Stimulated activated CD4-positive, alpha-beta T cell treated with anti-CD3 and anti-CD28 coated beads, Interleukin-2, amount 100 ng/mL, for 24 hours (primary cell): ENCODE measurements at places on chromosomes 5 and 9.

DNA sequence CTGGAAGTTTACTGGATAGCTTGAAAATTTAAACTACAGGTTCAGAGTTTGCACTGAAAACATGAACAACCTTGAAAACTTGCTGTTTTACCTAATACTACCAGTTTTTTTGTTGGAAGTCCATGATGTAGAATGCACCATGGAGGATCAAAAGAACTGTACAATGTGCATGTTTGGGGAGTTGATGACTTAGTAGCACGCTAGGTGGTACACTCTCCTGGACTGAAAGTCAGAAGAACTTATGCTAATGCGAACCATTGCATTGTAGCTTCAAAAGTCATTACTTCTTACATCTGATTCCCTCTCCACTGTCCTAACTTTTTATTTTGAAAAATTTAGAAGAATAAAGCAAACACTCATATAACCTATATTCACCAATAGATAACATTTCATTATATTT, 211.0 kb downstream of the OSTF1 start:
- DNase-seq = no peak

GRCh38 chr9:81521892-81522291, 167.5 kb downstream of the TLE1 start:
- DNase-seq = no peak

- no peak for DNase-seq
These were observed 3.1 kb downstream of the PJA2 start for GRCh38 chr5:109406719-109407118.

- DNase-seq = no peak
These were observed 32.4 kb upstream of the CAST start for GRCh38 chr5:96629774-96630173.

DNA sequence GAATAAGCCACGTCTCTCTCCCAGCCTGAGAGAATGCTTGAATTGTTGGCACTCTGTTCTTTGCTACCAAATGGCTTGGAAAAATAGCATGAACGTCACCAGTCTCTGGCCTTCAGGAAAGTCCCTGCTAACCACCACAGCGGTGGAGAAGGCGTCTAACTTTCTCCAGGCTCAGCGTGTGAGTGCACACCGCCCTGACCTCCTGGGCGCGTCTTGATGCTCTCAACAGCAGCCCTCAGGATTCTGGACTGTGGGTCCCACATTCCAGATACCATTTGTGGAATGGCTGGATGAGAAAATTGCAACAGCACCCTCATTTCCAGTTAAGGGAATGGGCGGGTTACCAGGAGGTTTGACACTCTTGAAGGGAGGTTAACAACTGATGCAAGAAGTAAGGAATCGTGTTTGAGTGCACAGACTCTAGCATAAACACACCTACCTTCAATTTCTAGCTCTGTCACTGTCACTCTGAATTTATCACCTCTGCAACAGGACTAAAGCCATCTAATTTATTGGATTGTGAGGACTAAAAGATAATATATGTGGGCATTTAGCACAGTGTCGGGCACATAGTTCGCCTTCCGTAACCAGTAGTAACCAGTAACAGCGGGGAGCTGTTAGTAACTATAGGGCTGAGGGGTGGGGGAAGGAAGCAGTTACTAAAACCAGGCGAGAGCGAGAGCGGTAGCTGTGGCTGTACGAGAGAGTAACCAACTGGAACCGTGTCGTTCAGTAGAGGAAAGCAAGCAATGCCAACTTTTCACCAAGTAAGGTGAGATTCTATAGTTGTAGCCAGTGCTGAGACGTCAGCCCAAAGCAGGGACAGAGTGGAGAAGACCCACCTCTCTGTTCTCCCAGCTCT, 807 bp upstream of the PLGRKT start:
- peak; percentile 65 for DNase-seq

DNA sequence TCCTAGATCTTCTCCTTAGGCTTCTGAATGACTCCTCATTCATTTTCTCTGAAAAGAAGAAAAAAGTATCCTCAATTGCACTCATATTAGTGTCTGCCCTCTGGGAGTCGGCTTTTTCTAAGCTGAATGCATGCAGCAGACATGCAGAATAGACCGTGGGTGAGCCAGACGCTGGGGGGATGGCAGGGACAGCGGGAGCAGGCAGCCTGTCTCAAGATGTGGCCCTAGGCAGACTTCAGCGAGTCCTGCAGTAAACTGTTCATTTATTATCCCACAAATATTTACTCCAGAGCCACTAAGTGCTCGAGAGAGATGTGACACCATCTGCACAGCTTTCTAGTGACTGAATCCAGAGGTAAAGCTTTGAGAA, 164.9 kb upstream of the RAI14 start:
- DNase-seq = no peak

- no peak for DNase-seq
These were observed 45.7 kb downstream of the POC5 start for GRCh38 chr5:75671506-75671905.

- no peak for DNase-seq
These were observed 52.7 kb downstream of the WNK2 start for GRCh38 chr9:93236541-93237206.

GRCh38 chr9:118522093-118523028, 818.2 kb downstream of the TLR4 start:
- no peak for DNase-seq

- DNase-seq = no peak
These were observed 100.0 kb downstream of the ADGRV1 start for GRCh38 chr5:90658620-90659019.

DNA sequence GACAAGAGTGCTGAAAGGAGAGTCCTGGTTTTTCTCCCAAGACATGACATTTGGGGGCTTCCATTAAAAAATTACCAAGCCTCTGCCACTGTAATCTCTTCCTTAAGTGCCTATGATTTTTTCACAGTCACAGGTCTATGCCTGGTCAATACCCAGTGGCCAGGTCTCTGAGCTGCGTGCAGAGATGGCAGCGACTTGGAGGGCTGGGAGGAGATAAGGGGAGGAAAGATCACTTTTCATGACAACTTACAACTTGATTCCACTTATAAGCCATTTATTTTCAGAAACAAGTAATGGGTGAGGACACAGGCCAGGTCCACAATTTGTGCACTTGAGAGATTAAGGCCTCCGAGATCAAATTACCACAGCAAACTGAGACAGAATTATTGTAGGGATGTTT, 1.9 kb upstream of the PCDHAC2 start:
- no peak for DNase-seq

GRCh38 chr9:20054734-20055133, 265.9 kb upstream of the SLC24A2 start:
- DNase-seq = no peak

GRCh38 chr5:175712313-175712680, 54.4 kb downstream of the HRH2 start:
- no peak for DNase-seq

GRCh38 chr5:115369430-115370144, 73.1 kb upstream of the CCDC112 start:
- no peak for DNase-seq

DNA sequence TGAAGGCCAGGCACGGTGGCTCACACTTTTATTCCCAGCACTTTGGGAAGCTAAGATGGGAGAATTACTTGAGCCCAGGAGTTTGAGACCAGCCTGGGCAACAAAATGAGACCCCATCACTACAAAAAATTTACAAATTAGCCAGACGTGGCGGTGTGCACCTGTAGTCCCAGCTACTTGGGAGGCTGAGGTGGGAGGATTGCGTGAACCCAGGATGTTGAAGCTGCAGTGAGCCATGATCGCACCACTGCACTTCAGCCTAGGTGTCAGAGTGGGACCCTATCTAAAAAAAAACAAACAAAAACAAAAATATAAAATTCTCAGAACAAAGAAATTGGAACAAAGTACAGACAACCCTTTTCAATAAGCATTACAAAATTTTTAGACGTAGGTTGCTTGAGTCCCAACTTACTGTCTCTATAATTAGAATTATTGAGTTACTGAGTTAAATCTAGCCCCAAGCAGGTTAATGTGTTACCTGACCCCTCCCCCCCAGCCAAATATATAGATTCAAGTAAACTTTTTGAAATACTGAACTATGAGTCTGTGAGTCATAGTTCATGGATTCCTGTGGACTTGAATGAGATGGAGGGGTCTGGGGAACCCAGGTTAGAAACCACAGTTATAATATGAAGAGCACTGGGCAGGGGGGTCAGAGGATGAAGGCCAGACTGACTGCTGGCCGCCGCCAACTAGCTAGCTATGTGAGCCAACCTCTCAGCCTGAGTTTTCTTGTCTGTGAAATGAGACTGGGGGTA, 173.1 kb downstream of the AOPEP start:
- DNase-seq = no peak

- no peak for DNase-seq
These were observed 90.2 kb downstream of the SAXO1 start for GRCh38 chr9:18942801-18943200.

DNA sequence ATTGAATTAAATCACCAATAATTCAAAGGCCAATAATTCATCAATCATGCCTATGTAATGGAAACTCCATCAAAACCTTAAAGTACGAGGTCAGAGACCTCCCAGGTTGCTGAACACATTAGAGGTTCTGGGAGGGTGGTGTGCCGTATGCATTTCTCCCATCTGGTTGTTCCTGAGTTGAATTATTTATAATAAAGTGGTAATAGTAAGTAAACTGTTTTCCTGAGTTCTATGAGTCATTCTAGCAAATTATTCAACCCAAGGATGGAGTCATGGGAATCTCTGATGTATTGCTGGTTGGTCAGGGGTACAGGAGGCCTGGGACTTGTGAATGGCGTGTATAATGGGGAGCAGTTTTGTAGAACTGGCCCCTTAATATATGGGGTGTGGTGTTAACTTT, 191.7 kb downstream of the CARTPT start:
- DNase-seq = no peak

DNA sequence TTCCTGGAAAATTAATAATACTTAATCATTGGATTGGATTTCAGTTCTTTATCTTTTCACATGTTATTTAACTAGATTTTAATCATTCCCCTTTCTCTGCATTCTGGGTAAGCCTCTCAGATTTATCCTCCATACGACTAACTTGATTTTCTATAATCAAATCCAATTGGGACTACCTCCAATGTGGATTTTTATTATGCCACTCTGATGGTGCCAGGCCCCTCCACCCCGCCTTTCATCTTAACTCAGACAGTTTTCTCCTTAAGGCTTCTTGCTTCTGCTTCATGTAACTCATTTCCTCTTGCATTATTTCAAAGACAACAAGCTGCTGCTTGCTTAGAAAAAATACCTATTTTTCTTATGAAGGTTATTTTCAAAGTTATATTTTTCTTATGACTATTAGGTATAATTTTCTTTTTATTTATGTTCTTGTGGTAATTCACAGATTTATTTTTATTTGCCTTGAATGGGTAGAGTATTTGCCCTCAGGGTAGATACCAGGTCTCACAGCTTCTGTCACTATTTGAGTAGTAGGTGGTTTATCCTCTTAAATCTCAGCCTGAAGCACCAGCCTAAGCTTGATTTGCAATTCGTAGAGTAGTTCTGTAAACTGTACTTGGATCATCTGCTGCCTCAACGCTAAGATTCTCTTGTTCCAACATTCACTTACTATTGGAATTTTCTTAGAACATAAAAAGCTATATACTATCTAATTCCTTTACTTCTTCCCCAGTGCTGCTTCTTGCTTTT, 659.0 kb upstream of the ARRDC3 start:
- DNase-seq = no peak

GRCh38 chr9:127200106-127200862, 64.3 kb upstream of the GARNL3 start:
- no peak for DNase-seq

DNA sequence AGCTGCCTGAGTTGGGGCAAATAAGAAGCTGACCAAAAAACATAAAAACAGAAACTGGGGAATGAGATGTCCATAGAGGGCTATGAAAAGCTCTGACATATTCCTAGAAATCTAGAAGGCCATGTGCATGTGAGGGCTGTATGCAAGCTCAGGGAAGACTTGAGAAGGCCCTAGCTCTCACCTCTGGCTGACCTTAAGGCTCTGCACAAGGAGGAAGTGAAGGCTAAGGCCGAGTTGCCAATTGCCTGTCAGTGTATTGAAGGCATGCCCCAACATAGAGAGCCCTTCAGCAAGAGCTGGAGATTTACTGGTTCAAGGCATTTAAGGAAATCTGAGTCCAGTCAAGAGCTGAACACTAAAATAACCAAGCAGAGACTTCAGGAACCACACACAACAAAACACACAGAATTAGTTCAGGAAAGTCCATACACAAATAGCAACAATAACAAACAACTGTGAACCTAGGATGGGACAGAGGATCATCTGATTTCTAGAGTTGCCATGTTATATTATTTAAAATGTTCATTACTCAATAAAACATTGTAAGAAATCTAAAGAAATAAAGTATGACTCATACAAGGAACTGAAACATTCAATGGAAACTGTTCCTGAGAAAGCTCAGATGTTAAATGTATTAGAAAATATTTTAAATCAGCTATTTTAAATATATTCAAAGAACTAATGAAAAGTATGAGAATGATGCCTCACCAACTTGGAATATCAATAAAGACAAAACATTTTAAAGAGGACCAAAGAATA, 161.8 kb downstream of the AUH start:
- no peak for DNase-seq

DNA sequence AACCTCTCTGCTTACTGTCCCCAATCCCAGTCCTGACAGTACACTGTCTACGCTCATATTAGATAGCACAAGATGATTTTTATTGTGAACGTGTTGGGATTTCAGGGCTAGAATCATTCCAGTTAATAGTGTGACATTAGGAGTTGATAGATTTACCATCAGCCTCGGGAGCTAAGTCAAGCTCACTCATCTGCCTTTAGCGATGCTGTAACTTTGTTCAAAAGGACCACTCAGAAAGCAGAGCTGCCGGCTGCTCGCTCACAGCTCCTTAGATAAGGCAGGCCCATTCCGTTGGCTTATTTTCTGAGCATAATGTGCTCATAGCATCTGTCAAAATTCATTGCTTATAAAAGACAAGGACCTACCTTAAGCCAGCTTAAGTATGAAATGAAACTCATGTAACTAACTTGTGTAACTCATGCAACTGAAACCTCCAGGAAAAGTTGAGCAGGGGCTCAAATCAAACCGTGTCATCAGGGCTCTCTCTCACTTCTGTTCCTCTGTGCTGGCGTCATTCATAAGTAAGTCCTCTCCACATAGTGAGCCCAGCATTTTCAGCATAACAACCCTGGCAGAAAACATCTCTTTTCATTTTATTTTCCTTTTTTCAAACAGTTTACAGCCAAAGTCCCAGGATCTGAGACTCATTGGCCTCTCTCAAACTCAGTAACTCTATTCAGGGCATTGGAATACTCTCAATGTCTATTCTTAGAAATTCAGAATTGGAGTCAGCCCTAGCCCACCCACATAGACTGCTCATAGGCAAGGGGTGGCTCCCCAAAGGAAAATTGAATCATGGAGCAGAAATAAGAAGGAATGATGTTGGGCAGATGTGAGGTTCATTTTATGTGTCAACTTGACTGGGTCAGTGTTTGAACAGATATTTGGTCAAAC, 208.8 kb downstream of the MAN2A1 start:
- DNase-seq = no peak

- no peak for DNase-seq
These were observed 214.9 kb upstream of the WWC1 start for GRCh38 chr5:168076561-168076991.

DNA sequence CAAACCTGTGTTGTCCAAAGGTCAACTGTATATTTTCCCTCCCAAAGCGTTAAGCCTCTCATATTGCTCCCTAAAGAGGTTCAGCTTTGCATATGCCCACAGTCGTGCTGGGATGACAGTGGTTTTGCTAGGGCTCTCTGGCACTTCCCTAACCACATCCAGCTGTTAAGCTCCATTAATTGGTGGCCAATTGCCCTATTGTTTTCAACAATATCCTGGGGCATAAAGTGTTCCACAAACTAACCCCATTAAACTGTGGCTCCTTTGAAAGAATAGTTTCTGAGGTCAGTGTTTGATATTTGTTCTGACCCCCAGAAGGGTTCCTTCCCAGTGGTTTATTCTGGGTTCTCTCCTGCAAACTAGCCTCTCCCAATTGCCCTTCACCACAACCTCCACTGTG, 194.5 kb downstream of the HSD17B3 start:
- DNase-seq = no peak

GRCh38 chr9:124680049-124680448, 91.1 kb downstream of the NR6A1 start:
- no peak for DNase-seq
